ENCODE measurements at places on chromosomes 12 and 14.
A peak's percentile ranks its signal among the peaks of the same experiment; 100 is the strongest.

DNA sequence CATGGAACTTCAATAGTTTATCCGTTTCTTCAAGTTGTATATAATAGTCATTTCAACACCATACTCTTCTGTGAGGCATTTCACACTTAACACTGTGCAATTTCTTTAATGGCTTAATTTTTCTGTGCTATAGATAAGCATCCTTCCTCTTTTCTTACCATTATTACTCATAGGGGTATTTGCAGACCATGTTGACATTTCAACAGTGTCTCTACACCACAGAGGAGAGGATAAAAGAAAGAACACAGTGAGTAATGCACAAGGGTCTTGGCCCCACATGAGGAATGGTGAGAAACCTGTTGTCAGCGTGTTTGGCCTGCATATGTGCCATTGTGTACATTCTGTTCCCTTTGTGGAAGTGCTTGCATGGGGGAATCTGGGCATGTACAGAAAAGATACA lies 421.5 kb upstream of the MDGA2 start:
- no peak for DNase-seq

- no peak for DNase-seq
Measured at GRCh38 chr12:108340037-108340436, 926 bp upstream of the CMKLR1 start.

GRCh38 chr14:97074856-97075255 lies 277.7 kb downstream of the VRK1 start:
- no peak for DNase-seq

DNA sequence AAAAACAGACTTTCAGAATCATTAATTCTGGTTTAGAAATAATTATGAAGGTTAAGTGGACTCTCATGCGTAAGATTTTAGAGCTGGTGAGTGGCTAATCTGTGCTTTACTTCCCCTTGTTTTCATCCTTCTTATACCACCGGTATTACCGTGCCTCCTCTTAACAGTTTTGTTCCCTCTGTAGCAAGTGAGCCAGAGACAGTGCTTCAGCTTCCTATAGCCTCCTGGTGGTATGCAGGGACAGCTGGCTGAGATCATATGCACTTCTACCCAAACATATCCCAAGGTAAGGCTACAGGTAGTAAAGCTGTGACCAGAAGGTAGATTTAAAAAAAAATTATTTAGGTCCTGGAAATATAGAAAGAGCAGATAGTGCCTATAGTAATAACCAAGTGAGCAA lies 55.2 kb downstream of the PDE3A start:
- DNase-seq = no peak

GRCh38 chr12:75727577-75727976 lies 216.2 kb upstream of the KRR1 start:
- no peak for DNase-seq

- DNase-seq = no peak
Measured at GRCh38 chr14:33700052-33700451, 250.8 kb downstream of the EGLN3 start.

GRCh38 chr12:19230299-19230866 lies 100.8 kb downstream of the PLEKHA5 start:
- DNase-seq = no peak

DNA sequence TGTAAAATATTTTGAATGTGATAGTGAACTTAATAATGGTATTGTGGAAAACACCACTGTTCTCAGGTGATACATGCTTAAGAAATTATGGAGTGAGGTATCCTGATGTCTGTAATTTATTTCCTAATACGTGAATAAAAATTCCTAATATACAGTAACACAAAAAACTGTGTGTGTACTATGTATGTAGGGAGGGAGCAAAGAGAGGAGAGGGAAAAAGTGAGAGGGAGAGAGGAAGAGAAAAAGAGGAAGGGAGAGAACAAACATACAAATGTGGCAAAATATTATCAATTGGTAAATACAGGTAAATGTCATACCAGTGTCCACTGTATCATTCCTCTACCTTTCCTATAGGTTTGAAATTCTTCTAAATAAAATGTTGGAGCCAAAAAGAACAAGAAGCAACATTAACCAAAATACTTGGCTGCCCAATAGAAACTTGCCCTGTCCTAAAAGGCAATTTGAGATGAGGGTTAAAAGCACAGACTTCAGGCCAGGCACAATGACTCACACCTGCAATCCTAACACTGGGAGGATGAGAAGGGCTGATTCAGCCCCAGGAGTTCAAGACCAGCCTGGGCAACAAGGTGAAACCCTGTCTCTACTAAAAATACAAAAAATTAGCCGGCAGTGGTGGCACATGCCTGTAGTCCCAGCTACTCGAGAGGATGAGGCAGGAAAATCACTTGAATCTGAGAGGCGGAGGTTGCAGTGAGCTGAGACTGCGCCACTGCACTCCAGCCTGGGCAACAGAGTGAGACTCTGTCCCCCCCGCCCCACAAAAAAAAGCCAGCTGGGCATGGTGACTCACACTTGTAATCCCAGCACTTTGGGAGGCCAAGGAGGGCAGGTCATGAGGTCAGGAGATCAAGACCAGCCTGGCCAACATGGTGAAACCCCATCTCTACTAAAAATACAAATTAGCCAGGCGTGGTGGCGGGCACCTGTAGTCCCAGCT lies 14.5 kb downstream of the R3HDM2 start:
- DNase-seq = no peak

GRCh38 chr12:1816730-1817348 lies 3.5 kb upstream of the LRTM2 start:
- DNase-seq = no peak

- peak; percentile 66 for DNase-seq
Measured at GRCh38 chr12:131907379-131908091, 13.1 kb downstream of the ULK1 start.

DNA sequence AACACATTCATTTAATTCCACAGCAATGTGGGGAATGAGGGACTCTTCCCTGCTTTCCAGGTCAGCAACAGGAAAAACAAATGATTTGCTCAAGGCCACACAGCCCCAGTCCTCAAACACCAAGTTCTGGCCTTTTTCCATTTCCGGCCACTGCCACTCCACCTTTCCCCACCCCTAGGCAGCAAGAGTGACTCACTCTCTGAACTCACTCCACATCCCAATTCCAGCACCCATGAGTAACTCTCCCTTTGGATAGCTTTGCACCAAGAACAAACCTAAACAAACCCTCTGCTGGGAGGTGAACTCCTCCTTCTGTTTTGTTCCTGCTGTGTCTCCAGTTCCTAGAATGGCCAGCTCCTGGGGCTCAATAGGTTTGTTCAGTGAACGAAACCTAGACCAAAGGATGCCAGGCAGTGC lies 30.4 kb upstream of the PLEKHG6 start:
- peak; percentile 85 for DNase-seq

DNA sequence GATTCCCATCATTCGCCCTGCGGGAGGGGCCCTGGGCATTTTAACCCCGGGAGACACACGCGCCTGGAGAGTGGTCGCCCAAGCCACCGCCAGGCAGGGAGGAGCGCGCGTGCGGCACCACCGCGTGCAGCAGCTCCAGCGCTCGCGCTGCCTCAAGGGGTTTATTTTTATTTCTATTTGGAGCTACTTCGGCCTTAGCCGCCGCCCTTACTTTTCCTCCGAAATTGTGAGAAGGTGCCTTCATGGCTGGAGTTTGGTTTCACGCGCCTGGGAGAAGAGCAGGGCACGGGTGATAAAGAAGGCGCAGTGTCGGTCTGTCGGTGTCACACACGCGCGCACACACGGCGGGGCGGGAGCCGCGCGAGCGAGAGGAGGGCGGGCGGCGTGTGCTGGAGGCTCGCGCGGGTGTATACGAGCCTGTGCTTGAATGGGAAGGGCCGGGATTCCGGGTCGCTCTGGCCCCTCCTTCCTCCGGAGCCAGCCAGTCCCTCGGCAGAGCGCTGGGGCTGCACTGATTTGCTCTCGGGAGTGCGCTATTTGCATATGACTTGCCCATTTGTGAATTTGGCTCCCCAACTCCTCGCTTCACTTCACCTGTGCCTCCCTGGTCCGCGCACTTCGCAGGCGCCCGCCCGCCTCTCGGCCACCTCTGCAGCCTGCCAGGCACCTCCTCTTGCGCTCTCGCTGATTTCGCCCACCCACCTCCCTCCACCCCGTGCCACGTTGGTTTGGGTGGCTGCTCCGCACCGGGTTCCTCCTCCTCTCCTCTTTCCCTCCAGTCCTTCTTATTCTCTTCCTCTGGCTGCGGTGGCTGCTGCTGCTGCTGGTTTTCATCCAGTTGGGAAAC lies 932.3 kb downstream of the DIO2 start:
- peak; percentile 91 for DNase-seq

DNA sequence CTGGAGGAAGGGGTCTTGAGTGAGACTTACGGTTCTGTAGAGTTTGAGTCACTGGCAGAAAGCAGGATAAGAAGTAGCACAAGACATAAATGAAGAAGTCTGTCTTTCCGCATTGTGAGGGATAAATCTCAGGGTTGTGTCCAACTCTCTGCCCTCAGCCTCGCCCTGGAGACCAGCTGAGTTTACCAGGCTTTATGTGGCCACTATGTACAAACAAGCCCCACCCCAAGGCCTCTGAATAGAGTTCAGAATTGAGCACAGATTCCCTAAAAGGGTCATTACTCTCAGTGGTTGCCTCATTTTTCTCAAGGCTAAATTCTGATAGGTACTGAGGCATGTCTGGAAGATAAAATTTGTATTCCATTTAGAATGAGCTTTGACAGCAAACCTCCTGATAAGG lies at the start of gene PZP:
PZP (minus strand) TSS at position 167 of the 400 bp plus-strand sequence; CDS start at position 113, 54 bp downstream.
- DNase-seq = no peak

DNA sequence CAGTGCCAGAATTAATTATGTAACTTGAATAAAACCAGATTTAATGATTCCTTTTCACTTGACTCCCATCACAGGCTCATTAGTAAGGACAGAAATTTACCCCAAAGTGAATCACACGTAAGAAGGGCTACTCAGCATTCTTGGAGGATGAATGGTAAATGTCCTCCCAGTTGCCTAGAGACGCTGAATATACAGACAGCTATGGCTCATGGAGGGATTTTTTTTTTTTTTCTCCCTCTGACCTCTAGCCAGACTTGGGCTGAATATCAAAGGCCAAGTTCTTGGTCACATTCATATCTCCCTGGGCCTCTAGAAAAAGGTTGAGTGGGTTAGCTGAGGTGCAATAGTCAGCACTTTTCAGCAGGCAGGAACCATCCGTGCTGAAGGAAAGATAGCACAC lies 77.5 kb downstream of the PHLDA1 start:
- no peak for DNase-seq

- DNase-seq = no peak
Measured at GRCh38 chr12:122090759-122091515, 12.4 kb downstream of the MLXIP start.

DNA sequence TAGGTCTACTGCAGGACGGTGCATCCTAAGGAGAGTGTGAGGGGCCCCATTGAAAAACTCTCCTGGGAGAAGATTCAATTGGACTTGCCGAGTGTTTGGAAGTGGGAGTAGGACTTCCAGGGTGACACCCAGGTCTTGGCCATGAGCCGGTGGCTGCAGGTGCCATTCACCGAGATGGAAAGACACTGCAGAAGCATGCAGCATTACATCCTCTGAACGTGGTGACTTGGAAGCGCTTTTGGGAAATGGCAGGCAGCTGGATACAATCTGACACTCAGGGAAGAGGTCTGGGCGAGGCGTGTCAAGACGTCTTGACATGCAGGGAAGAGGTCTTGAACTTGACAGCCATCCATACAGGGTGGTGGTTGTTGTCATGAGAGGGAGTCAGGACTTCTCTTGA lies 126.9 kb downstream of the PAPOLA start:
- DNase-seq = no peak

DNA sequence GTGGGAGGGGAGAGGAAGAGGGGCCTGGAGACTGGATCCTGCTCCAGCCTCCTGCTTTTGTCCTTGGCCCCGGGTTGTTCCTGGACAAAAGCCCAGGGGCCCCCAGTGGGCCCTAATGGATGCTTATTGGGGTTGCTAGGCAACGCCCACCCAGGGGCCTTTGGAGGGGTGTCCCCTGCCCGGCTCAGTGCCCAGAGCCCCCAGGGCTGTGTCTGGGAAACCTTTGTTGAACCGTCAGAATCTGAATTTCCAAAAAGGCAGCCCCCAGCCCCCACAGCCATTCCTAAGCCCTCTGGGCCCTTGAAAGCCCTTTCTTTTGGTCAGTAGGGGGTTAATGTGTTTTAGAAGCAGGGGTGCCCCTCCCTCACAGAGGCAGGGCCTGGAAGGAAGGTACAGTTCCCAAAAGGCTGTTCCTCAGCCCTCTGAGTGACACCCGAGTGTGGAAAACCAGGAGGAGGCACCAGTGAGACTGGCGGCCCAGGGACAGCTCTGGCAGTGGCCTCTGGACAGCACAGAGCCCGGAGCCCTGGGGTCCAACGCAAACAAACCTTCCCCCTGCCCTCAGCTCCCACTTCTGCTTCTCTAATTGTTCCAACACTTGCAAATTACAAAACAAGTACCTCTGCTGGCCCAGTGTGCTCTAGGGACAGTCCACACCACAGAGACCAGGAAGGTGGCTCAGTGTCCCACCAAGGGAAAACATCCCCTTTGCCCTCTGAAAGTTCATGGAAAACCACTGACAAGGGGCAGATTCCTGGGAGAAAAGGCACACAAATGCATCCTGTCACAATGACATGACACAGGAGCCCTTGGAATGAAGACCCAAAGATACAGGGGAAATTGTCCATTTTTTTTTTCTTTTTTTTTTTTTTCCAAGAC lies 19.4 kb downstream of the HHIPL1 start:
- no peak for DNase-seq

GRCh38 chr14:68109132-68109900 lies 289.7 kb downstream of the RAD51B start:
- DNase-seq = no peak

- no peak for DNase-seq
Measured at GRCh38 chr12:116096874-116097273, 180.6 kb downstream of the MED13L start.

- no peak for DNase-seq
Measured at GRCh38 chr12:119089380-119090013, 89.2 kb upstream of the HSPB8 start.

GRCh38 chr12:123075646-123076171 lies 75.2 kb downstream of the PITPNM2 start:
- peak; percentile 43 for DNase-seq

GRCh38 chr14:60756847-60757246 lies 22.3 kb downstream of the MNAT1 start:
- no peak for DNase-seq

GRCh38 chr12:31008241-31008761 lies 65.4 kb upstream of the DDX11 start:
- DNase-seq = no peak

- no peak for DNase-seq
Measured at GRCh38 chr12:78767264-78767981, 97.2 kb upstream of the SYT1 start.

GRCh38 chr14:68728342-68729106 lies 64.3 kb downstream of the ZFP36L1 start:
- DNase-seq = no peak

GRCh38 chr14:33564774-33565630 lies 385.9 kb downstream of the EGLN3 start:
- no peak for DNase-seq

DNA sequence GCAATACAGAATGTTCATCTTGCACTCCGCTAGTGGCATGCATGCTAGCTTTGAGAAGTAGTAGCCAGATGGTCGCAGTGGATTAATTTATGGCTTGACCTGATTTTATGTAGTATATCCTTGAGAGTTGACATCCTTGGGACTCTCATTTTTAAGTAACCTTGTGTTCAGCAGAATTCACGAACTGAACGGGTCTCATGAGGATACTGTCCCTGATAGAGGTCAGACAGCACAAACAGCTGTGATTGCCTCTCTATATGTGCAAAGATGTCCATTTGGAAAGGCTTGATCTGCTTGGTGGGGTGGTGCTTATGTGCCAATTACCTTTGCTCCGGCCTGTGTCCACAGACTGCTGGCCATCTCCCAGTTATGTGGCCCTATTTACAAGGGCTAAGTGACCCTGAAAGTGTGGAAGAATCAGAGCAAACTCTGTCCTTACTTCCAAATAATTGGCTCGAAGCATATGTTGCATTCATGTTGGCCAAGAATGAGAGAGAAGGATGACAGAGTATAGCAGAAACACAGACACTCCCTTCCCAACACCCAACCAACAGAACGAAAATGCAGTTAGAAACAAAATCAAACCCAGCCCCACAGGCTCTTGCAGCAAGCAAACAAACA lies 167.1 kb downstream of the CRADD start:
- DNase-seq = no peak

Measured in upper lobe of left lung (tissue), 6 donors.